NCI-H82 (cell line): ENCODE measurements at places on chromosomes 6 and 20.

GRCh38 chr6:87276624-87277023, 45.8 kb upstream of the SMIM8 start:
- DNase-seq = no peak

DNA sequence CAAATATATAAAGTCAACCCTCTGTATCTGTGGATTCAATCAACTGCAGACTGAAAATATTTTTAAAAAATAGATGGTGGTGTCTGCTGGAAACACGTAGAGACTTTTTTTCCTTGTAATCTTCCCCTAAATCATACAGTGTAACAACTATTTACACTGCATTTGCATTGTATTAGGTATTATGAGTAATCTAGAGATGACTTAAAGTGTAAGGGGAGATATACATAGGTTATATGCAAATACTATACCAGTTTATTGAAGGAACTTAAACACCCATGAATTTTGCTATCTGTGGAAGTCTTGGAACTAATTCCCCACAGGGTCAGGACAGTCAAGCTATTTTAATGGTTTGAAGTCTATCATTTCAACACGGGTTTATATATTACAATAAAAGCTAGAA, 10.2 kb downstream of the HDAC2 start:
- no peak for DNase-seq

DNA sequence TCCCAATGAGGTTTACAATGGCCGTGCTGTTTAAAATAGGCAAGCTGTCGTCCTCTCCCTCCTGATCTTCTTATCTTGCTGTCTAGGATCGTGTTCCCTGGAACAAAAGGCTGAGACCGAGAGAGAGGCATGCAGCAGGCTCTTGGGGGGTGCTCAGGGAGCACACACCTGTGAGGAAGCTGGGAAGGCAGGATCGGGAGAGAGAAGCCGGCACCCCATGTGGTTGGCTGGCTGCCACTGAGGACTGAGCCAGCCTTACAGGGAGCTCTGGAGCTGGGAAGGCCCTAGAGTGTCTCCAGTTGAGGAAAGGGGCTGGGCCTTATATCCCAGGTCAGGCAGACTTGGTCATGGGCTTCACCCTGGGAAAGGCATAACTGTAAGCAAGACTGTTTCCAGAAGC, 184.2 kb downstream of the LY86 start:
- peak; percentile 63 for DNase-seq

DNA sequence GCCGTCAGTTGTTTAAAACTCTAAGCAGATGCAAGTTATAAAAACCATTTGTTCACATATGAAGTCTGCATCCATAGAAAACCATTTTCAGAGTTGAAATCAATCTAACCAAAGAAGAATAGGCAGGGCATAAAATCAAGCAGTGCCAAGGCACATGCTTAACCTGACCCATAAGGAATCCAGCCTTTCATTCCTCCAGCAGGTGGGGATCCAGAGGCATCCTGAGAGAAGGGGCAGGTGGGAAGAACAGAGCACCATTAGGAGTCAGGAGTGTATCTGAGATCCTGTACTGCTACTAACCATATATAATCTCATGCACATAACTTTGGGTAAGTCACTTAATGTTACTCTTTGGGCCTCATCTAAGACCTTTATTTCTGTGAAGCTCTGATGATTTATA, 29.4 kb upstream of the FOXO3 start:
- DNase-seq = peak; percentile 41

DNA sequence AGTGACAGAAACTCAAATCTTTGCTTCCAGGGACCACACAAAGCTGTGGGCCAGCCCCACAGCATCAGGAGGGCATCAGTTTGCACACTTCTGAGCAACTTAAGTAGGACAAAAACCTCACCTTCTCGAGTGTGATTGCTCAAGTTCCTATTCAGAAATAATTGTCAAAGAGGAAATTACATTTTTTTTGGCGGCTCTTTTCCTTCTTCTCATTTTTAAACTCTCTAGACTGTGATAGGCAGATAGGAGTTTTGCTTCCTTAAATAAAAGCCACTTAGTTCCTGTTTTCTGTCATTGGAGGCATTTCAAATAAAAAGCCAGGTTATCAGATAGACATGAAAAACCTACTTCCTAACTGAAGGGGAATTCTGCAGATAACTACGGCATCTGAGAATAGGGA, 11.2 kb upstream of the TAGAP start:
- DNase-seq = no peak

GRCh38 chr6:169162249-169162648, 91.4 kb downstream of the THBS2 start:
- DNase-seq = no peak

- DNase-seq = no peak
Measured at GRCh38 chr6:31666337-31666965, 571 bp downstream of the CSNK2B start.

DNA sequence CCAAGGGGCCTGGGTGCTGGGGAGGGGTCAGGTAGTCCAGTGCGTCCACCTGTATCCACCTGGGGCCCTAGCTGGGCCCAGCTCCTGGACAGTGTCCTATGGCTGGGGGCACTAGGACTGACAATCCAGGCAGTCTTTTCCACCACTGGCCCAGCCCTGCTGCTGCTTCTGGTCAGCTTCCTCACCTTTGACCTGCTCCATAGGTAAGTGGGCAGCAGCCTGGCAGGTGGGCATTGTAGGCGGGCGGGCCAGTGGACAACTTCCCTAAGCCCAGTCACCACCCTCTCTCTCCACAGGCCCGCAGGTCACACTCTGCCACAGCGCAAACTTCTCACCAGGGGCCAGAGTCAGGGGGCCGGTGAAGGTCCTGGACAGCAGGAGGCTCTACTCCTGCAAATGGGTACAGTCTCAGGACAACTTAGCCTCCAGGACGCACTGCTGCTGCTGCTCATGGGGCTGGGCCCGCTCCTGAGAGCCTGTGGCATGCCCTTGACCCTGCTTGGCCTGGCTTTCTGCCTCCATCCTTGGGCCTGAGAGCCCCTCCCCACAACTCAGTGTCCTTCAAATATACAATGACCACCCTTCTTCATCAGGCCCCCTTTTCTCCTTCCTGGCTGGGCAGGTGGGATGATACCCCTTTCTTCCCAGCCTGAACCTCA, 584 bp downstream of the C20orf141 start:
- DNase-seq = no peak

DNA sequence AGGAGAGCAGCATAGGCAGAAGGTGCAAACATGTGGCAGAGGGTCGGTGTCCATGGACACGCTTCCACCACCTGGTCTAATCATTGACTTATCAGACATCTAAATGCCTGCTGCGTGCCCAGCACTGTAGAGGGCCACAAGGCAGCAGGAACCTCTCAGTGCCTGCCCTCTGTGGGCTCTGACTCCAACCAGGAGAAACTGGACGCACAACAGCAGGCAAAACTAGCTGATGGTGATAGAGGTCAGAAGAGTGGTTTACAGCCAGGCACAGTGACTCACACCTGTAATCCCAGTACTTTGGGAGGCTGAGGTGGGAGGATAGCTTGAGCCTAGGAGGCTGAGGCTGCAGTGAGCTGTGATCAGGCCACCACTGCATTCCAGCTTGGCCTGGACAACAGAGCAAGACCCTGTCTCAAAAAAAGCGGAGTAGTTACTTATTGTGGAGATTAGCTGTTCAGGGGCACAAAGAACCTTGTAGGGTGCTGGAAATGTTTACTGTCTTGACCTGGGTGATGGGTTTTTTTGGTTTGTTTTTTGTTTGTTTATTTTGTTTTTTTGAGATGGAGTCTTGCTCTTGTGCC, 46.5 kb downstream of the PPARD start:
- DNase-seq = no peak

DNA sequence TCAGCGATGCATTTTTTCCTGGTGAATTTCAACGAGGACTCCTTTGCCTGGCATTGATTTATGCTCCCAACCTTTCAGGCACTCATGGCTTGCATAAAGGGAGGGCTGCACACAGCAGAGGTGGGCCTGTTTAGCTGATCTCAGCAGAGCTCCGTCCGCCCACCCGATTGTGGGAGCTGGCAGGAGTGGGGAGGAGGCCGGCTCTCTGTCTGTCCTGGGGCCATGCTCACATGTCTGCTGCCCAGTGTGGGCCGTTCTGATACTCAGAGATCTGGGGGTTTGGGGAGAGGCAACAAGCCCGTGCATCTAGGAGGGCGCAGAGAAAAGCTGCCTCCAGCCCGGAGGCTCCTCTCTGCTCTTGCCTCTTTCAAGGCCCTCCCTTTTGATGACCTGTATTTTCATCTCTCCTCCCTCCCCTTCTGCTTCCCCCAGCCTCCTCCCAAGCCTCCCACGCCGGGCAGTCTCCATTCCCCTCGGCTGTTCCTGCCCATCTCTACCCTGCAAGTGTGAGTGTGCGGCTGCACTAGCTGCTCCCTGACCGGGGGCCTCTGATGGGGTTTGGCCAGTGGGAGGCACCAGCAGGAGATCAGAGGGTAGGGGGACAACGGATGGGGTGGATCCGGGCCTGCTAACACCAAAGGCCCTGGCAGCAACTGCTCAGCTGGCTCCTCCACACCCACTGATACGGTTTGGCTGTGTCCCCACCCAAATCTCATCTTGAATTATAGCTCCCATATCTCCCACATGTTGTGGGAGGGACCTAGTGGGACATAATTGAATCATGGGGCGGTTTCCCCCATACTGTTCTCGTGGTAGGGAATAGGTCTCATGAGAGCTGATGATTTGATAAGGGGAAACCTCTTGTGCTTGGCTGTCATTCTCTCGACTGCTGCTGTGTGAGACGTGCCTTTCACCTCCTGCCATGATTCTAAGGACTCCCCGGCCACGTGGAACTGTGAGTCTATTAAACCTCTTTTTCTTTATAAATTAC, 39.6 kb upstream of the MLN start:
- DNase-seq = peak; percentile 60

DNA sequence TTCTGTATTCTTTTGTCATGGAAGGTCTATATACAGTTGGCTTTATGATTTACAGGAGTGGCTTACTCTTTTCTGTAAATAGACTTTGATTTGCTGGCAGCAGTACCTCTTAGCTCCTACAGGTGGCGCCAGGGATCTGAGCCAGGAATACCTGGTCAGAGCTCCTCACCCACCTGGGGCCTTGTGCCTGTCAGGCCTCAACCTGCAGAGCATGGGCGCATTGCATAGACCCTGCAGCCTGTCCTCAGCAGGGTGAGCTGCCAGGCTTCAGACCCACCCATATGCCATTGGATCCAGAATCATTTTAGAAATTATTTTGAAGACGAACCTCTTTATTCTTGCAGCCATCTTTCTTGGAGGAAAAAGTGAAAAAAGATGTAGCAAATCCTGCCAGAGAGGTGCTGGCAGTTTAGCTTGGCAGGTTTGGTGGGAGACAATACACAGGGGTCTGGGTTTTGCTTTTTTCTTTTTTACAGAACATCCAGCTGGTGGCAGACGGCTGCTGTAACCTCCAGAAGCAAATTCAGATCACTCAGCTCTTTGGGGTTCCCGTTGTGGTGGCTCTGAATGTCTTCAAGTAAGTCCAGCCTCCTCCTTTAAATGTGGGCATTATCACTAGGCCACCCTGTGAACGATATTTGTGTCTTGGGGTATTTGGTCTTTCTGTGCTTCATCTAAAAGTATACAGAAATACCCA, 149.1 kb downstream of the MTHFD1L start:
- peak; percentile 81 for DNase-seq

- DNase-seq = no peak
Measured at GRCh38 chr20:59676851-59677182, 72.5 kb downstream of the PHACTR3 start.

GRCh38 chr6:25350573-25350972, 71.4 kb downstream of the CARMIL1 start:
- DNase-seq = no peak

- DNase-seq = peak; percentile 78
Measured at GRCh38 chr6:3977875-3978711, 100.8 kb downstream of the FAM217A start.

DNA sequence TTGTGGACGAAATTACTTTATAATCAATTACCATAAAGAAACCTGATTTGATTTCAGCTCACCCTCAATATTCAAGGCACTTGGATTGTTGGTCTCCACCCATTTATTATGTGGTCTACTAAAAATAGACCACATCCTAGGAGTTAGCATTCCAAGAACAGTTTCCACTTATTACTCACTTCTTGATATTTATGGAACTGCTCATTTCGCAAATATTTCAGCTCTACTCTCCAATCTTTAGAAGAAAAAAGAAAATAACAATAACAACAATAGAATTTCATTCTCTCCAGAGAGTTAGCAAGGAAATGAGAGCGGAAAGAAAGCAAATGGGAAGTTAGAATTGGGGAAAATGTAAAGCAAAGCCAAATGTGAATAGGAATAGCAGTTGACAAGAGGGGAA, 26.2 kb upstream of the HDAC2 start:
- no peak for DNase-seq

DNA sequence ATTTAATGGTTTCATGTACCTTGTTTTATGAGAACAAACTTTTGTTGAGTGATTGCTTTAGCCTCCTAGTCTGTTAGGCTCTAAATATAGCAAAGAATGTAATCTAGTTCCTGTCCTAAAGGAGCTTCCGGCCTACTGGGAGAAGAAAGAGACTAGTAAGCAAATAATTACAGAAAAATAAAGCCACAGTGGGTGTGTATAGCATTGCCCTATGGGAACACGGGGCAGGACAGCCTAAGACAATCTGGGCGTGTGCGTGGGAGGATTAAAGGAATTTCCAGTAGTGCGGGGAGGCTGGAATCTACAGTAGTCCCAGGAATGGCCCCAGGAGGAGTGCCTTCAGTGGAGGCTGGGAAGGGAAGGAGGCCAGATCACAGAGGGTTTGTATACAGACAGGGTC, 98.1 kb upstream of the AKAP12 start:
- no peak for DNase-seq

GRCh38 chr6:166642646-166643045, 15.6 kb upstream of the RPS6KA2 start:
- no peak for DNase-seq

DNA sequence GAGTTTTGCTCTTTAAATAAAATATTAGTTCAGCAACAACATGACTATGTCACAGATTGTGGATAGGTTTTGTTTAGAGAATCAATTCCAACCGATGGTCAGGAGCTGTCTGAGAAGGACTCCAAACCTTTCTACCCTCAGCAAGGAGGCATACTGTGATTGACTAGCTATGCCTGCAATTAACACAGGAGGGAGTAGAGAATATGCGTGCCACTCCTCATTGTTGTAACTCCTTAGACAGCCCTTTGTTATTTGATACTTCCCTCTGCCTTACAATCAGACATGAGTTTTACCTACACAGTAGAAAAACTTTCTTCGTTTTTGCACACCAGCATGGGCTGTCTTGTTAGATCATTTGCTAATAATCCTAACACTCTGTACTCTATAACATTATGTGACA, 796.5 kb downstream of the PRIM2 start:
- no peak for DNase-seq

GRCh38 chr20:13554706-13555105, 84.0 kb downstream of the TASP1 start:
- no peak for DNase-seq

GRCh38 chr6:17466147-17466546, 72.8 kb downstream of the CAP2 start:
- no peak for DNase-seq

- DNase-seq = no peak
Measured at GRCh38 chr6:152587473-152587872, 49.7 kb downstream of the SYNE1 start.

DNA sequence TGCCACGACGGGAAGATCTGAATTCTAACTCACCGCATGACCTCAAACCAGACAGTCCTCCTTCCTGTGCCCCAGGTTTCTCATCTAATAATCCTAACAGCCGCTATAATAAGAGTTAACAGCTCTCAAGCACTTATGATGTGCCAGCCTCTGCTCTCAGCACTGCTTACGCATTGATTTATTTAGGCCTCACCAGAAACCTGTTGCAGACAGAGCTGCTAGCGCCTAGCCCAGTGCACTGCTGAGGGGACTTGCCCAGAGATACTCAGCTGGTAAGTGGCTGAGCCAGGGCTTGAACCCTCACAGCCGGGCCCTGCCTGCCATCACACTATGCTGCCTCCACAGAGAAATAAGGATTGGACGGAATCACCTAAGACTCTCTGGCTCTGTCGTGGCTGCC, 37.7 kb downstream of the GRM4 start:
- no peak for DNase-seq
